ENCODE measurements at places on chromosomes 2 and 18.

DNA sequence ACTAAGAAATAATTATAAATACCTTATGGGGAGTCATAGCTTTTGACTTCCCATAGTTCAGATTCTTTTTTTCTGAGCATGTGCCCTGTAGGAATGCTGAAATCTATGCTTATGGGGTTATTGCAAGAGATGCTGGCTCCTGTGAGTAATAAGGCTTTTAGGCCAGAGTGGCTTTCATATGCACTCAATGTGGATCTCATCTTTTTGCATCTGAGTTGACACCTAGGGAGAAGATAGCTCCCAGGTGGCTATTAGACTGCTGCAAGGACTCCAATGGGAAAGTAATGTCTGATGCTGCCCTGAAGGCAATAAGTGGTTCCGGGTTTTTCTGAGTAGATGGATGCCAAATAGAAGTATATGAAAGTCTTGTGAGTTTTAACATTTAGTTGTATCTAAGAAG is 21.0 kb downstream of the DNAH6 start:
- no peak for DNase-seq

DNA sequence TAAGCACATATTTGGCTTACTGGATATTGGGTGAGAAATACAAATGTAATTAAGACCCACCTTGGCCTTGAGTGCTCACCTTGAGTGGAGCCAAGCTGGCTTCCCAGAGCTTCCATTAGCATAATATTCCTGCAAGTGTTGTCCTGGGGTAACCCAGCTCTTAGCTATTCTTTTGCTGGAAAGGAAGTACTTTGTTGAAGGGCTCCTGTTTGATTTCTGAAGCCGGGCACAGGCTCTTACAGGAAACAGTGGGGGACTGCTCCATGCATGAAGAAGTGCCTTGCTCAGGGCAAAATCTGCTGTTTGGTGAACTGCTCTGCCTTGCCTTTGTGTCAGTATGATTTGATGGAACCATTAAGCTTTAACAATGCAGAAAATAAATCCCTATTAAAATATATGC is 325.4 kb downstream of the SMAD2 start:
- DNase-seq = no peak

DNA sequence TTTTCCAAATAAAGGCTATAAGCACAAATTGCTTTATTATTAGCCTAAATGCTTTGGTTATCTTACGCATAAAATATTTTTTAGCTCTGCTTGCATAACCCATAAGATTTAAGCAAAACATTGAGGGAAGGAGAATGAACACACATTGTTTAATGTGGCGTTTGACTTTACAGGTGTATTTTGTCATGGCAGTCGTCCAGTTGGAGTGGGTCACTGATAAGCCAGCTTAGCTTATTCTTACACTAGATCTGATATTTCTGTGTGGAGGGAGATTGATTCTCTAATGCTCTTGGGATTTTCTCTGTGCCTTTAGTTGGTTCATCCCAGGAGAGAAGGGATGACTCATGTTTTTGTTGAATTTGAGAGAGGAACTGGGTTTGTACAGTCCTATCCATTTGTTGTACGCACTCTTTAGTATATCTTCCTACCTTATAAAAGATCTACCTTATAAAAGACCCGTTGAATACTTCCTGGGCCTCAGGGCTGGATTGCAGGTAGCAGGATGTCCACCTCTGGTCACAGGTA is 47.5 kb upstream of the ACYP2 start:
- no peak for DNase-seq

GRCh38 chr2:115678129-115678528 is 1235.7 kb downstream of the DPP10 start:
- DNase-seq = no peak

GRCh38 chr2:31523871-31524492 is 56.8 kb downstream of the SRD5A2 start:
- peak; percentile 53 for DNase-seq

DNA sequence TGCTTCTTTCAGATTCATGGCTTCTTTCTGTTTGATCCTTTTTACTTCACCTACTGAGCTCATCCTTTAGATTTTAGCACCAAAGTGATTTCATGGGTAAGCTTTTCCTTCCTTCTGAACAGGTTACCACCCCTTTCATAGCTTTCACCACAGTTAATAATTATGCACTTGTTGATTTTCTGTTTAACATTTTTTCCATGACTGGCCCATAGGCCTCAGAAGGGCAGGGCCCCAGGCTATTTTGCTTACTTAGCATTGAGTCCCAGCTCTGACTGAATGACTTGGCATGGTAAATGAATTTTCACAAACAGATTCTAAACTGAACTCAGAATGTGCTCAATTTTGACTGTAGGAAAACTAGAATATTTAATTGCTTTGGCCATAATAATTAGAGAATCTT is 177.0 kb downstream of the GCA start:
- no peak for DNase-seq

Measured in AG08396 (cell line).